CD4-positive, alpha-beta T cell (primary cell): ENCODE measurements at places on chromosomes 5 and 9. TPM values are rescaled to one million over a fixed set of nuclear protein-coding genes. Genes with fewer than 3 reads are reported as not detected.

DNA sequence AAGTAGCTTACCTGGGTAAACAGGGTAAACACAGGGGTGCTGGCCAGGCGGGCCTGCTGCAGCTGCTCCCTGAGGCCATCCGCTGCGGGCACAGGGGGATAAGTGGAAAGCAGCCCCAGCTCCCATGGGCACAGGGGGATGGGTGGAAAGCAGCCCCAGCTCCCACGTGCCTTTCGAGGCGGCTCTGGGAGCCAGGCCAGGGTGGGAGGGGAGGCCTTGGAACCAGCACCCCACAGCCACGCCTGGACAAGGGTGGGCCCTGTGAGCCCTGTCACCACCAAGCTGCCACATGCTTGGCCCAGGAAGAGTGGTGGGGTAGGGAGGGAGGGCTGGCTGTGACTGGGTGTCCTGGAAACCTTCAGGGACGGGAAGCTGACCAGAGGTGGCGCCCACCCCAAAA lies 7.8 kb upstream of the CARD9 start:
- no peak for DNase-seq

DNA sequence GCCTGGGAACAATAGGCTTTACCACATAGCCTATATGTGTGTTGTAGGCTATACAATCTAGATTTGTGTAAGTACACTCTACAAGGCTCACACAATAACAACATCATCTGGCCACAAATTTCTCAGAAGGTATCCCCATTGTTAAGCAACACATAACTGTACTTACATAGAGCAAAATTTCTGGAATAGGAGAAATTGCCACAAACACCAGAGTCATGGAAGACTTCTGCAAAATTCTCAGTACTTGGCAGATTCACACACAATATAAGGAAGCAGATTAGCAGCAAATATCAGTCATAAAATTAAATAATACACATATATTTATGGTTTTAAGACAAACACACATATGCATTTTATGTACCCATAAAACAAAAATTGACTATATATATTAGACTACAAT lies 16.4 kb downstream of the GNAQ start:
- no peak for DNase-seq

- no peak for DNase-seq
Observed at GRCh38 chr5:95956021-95956899, 5.4 kb downstream of the ELL2 start.

GRCh38 chr9:115154617-115155016 lies 36.7 kb upstream of the TNC start:
- DNase-seq = no peak

DNA sequence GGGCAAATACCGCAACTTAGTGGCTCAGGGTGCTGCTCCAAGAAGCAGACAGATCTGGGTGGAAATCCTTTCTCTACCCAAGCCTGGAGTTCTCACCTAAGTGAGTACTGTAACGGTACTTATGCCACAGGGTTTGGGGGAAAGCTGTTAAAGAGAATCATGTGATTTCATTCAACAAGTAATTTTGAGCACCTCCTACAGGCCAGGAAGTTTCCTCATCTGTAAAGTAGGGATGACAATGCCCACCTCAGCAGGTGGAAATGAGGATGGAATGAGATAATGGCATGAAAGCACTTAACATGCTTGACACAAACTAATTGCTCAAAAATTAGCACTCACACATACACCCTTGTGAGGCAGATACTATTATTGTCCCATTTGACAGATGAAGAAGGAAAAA lies 114.1 kb downstream of the JAKMIP2 start:
- no peak for DNase-seq

GRCh38 chr5:83924171-83924570 lies 203.5 kb upstream of the HAPLN1 start:
- no peak for DNase-seq

DNA sequence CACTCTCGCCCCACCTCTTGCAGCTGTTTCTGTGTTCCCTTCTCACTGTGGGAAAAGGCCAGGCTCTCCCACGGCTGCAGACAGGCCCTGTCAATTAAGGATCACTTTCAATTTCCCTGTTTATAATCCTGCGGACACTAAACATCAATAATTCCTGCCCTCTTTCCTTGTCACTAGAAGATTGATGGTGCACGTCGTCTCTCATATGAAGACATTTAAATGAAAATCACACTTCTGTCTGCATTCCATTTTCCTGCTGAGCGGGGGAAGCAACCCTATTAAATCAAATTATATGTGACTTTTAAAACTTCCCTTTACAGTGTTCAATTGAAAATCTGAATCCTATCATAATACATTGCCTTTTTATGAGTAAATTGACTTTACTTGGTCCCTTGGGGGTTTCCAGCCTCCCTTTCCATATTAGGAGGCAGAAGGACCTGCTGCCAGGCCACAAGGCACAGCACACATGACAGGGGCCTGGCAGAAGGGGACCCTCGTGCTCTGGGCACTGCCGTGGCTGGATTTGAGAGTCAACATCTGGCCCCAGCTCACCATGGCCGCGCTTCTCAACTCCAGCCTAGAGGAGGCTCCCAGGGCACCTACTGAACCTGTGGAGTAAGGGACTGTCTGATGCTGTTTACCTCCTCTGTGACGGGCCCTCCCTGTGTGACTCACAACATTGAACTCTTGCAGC lies 311.0 kb upstream of the IRX4 start:
- DNase-seq = no peak

GRCh38 chr5:155765715-155766114 lies 561.2 kb upstream of the SGCD start:
- no peak for DNase-seq

DNA sequence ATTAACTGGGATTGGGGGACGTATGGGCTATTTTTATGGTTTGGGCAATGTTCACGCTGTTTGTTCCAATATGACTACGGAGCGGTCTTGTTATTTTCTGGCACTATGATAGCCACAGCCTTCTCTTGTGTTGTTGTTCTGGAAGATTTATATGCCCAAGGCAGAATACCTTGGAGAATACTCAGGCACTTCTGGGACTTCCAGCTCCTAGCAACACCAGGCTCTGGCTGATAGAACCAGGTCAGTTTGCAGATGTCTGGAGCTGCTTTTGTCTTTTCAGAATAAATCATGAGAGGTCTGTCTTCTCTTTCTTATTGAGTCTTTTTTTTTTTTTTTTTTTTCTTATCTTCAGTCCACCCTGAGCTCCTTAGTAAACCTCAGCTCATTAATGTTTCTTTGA lies 262.5 kb downstream of the MED10 start:
- no peak for DNase-seq

DNA sequence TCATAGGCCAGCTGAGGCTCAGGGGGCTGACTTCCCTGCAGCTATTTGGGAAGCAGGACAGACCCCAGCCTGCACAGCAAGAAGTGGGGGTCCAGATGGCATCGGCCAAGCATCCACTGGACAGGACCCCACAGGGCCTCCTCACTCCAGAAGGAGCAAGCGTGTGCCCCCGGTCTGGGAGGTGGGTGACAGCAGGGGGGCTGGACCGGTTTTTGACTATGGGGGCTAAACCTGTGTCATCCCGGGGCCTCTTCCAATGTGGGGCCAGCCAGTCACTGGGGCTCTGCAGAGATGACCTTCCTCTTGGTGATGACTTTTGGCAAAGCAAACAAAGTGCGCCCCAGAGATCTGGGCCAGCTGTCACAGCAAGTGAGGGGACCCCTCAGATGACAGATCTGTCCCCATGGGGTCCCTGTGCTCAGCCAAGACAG lies 163.9 kb downstream of the OLFM1 start:
- DNase-seq = no peak

GRCh38 chr5:35902046-35902672 lies 36.3 kb downstream of the CAPSL start:
- DNase-seq = no peak

DNA sequence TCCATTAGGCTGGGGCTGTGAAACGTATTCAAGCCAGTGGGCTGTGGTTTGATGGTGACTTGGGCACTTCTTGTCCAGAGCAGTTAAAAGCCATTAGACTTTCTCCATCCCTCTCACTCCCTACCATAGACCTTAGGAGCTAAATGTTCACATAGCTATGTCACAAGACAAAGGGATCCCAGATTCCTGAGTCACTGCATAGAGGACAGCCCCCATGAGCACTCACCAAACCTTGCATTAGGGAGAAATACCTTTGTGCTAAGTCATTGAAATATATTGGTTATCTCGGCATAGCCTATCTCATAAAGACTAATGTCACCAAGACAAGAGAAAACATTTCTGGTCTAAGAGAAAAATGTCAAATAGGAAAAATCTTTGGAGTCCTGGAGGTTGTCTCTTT lies 104.3 kb downstream of the TRPM6 start:
- no peak for DNase-seq

GRCh38 chr9:136050266-136050700 lies 44.8 kb downstream of the NACC2 start:
- no peak for DNase-seq

GRCh38 chr9:104658496-104659195 lies 35.7 kb upstream of the OR13D1 start:
- DNase-seq = no peak

DNA sequence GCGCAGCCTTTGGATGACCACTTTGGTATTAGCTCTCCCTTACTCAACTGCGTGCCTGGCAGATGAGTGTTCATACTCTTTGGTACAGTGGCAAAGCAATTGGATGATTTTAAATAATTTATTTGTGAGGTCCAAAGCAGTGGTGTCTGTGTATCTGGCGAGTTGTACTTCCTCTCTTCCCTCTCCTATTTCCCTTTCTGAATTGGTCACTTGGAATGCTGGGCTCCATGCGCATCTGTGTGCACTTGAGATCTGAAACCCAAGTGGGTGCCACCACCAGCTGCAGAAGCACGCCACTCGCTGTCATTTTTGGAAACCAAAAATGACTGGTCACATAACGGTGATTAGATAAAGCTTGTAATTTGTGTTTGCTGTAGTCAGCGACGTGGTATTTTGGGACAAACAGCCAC lies 386.0 kb upstream of the KLF4 start:
- DNase-seq = no peak

GRCh38 chr5:177301503-177302165 lies 1.9 kb downstream of the RAB24 start:
- DNase-seq = no peak

GRCh38 chr5:57772512-57772911 lies 289.9 kb upstream of the ACTBL2 start:
- no peak for DNase-seq

GRCh38 chr9:70406434-70406862 lies 8.0 kb downstream of the KLF9 start:
- no peak for DNase-seq

GRCh38 chr9:117018966-117019617 lies 332.0 kb downstream of the TRIM32 start:
- DNase-seq = no peak

GRCh38 chr5:63211448-63212132 lies 633.0 kb downstream of the LRRC70 start:
- DNase-seq = no peak

GRCh38 chr5:37703841-37704241 lies 136.0 kb downstream of the GDNF start:
- DNase-seq = no peak

DNA sequence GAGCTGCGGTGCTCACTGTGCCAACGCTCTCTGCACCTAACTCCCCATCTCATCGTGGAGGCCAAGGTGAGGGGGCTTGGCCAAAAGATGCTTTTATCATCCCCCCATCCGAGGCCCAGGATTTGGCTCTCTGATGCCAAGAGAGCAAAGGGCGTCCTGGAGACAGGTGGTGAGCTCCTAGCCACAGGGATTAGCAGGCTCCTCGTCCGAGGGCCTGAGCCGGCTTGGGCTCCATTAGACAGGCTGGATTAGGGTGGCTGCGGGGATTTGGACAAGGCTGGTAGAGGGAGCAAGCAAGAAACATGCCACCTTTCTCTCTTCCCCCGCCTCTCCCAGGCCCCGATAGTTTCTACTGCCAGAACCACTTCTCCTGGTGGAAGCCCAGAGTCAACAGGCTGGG lies 1.0 kb upstream of the GRM6 start:
- no peak for DNase-seq

DNA sequence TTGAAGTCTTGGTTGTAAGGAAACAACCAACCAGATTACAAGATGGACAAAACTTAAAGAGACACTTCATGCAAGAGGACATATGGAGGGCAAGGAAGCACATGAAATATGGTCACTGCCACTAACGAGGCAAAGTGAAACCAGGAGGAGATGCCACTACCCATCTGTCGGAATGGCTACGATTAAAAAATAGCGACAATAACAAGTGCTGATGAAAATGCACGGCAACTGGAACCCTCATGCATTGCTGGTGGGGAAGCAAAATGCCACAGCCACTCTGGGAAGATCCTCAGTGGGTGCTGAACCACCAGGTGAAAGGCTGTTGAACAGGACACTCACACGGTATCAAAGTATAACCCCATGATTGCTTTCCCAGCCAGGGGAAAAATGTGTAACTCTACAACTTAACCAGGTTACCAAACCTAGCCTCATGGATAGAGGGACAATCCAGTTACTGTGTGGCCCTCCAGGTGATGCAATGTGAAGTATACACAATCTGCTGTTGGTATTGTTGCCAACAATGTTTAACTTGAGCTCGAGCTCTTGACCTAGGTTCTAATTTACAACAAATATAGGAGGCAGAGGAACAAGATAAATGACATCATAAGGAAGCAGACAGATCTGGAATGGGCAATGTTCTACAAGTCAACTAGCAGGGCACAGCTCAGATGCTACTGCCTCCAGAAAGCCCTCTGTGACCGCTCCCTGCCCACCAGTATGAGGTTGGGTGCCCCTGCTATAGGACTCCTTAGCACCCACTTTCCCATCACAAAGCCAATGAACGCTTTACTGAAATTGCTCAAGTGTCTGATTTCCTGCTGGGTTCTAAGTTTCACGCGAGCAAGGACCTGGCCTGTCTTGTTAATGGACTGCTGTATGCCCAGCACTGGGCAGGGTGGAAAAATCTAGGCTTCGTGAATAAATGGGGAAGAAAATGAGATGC lies 25.8 kb downstream of the SH3PXD2B start:
- DNase-seq = no peak

GRCh38 chr9:87662808-87663528 lies 63.0 kb upstream of the CTSL start:
- DNase-seq = peak; percentile 22

GRCh38 chr5:137231540-137231939 lies 267.6 kb downstream of the SPOCK1 start:
- no peak for DNase-seq

DNA sequence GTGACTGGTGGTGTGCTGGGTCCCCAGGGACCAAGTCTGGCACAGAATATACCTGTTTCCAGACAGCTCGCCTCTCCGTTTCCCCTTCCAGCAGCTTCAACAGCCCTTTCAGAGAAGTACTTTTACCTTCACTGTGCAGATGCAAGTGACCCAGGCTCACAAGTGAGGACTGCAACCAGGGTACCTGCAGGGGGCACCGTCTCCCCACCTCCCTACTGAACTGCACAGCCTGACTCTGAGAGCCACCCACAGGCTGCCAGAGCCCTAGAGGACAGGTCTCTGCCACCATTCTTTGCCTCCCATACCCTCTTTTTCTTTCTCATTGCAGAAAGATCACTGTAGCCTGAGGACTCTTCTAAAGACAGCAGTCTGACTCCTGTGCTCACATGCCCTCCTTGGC lies 15.4 kb downstream of the IL9 start:
- no peak for DNase-seq

GRCh38 chr5:147234825-147235635 lies at the start of gene STK32A:
STK32A (plus strand) TSS chr5:147235026; CDS start chr5:147239635, 4,609 bp downstream.
- DNase-seq = no peak

- DNase-seq = no peak
Observed at GRCh38 chr5:148792744-148793143, 33.7 kb upstream of the ADRB2 start.

SLC6A7 gene
- total RNA-seq = not detected

GPX3 gene
- total RNA-seq = 0.58 TPM

PCDHB15 gene
- not detected for total RNA-seq

POLK gene
- 10.3 TPM for total RNA-seq

ACOT12 gene
- 0.44 TPM for total RNA-seq

GLIPR2 gene
- 13.7 TPM for total RNA-seq

CCDC183 gene
- total RNA-seq = 4.6 TPM

IDNK gene
- total RNA-seq = 5.6 TPM

NDUFAF2 gene
- 8.1 TPM for total RNA-seq
